ENCODE measurements at places on chromosomes 2 and 18.

- no peak for DNase-seq
Measured at GRCh38 chr2:43776324-43776723, 2.5 kb downstream of the DYNC2LI1 start.

DNA sequence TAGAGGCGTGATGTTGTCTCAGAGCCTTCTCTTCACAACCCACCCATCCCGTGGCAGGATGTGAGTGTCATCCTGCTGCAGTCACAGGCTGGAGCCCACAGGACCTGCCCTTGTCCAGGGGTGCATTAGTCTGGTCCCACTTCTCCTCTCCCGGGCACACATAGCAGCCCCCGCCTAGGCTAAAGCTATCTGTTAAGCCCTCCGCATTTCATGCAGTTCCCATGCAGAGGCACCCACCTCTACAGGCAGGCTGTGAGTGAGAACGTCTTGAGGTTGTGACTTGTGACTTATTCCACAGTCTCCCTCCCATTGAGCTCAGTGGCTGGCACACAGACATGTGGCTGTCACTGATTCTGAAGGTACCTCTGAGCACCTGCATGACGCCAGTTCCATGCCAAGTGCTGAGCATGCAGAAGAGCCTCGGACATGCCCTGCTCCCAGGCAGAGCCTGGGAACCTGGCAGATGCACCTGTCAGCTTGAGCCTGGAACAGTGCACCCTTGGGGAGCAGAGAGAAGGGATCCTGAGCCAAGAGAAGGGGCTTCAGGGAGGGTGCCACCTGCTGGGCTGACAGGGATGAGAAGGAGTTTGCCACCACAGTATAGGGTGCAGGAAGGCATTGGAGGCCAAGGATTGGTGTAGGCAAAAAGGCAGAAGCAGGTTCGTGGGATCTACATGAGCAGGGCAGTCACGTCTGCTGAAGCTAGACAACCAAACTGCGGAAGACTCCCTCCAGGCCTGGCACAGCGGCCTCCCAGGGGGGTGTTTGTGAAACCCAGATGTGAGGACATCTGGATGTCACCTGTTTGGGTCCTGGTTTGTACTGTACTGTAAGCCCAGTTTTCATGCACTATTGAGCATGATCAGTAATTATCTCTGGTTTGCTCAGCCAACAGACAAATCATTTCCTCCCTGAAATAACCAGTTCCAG, 213.6 kb downstream of the GLI2 start:
- DNase-seq, result no peak

GRCh38 chr18:26943906-26944305, 78.4 kb upstream of the AQP4 start:
- DNase-seq, result no peak

- DNase-seq, result peak; percentile 60
Measured at GRCh38 chr2:217789003-217789735, 213.6 kb downstream of the TNS1 start.

GRCh38 chr2:156401861-156402260, 34.3 kb upstream of the GPD2 start:
- no peak for DNase-seq

DNA sequence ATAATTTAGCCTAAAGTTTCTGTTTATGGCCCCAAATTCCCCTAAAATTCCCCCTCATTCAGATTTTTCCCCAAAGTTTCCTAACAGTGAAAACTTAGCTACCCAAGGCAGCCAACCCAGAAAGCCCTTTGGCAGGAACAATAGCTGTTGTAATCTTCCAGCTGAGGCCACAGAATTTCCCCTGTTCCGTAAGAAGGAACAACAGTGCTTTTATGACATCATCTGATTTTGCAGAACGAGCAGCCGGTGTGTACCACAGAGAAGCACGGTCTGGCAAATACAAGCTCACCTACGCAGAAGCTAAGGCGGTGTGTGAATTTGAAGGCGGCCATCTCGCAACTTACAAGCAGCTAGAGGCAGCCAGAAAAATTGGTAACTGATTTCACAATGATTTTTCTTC, 6.3 kb downstream of the TNFAIP6 start:
- no peak for DNase-seq

GRCh38 chr2:217948351-217948791, 54.4 kb downstream of the TNS1 start:
- DNase-seq, result no peak

DNA sequence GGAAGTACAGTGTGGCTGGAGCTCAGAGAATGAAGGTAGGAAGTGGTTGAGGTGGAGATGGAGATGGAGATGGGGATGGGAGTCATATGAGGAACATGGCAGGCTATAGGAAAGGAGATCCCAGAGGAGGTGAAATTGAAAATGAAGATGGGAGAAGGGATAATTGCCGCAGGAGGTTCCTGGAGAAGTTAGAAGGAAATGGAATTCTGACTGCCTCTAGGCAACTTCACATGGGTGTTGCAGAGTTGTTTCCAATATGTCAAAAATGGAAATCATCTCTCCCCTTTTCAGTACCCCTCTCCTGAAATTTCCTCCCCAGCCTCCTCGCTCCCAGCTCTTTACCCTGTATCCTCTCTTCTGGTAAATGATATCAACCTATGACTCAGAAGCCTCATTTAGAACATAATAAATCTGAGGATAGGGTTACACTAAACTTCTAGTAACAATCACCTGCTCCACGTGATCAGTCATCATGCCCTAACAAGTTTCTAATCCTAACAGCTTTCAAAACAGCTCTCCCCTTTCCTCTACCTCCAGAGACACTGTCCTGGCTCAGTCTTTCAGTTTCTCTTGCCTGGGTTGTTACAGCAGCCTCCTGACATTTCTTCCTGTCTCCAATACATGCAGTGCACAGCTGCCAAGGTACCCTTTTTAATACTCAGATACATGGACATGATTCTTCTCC, 201.9 kb upstream of the RBMS1 start:
- no peak for DNase-seq

- DNase-seq, result no peak
Measured at GRCh38 chr2:40400336-40400953, 51.4 kb downstream of the SLC8A1 start.

- no peak for DNase-seq
Measured at GRCh38 chr2:79512442-79513401, at the start of gene CTNNA2. TSS of gene CTNNA2 (plus strand) at chr2:79513051.

- DNase-seq, result no peak
Measured at GRCh38 chr2:216109962-216110614, 940 bp downstream of the XRCC5 start.

DNA sequence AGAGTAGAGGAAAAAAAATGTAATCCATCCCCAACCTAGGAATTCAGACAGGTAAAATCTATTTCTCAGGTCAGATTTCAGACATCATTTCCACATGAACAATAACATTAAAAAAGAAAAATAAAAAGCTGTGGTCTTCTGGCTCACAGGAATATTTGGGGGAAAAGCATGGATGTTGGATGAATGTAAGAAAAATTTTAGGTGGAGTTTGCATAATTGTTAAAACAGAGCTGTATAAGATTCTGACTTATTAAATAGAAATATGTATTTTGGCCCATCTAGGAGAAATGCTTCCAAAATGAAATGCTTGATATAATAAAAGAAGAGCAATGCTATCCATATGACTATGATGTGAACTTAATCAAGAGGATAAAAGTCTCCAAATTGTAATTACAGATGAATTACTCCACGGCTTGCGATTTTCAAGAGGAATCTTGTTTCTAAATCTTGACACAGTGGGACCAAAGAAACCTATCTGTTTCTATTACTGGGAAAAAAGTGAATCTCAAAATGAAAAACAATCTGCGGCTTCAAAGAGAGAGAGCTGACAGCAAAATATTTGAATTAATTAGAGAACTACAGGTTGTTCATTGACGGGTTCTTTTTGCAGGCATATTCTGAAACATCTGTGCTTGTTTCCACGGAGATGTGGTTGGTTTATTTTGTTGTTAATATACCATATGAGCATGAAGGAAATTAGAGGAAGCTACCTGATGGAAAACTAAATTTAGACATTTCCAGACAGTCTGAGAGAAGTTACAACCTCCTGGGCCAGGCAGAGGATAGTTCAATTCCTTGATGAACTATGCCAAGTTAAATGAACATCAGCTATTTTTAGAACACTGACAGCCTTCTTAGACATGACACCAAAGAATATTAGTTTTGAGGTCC, 468.7 kb downstream of the PID1 start:
- no peak for DNase-seq

GRCh38 chr2:236193026-236193425, 24.8 kb upstream of the GBX2 start:
- DNase-seq, result no peak

DNA sequence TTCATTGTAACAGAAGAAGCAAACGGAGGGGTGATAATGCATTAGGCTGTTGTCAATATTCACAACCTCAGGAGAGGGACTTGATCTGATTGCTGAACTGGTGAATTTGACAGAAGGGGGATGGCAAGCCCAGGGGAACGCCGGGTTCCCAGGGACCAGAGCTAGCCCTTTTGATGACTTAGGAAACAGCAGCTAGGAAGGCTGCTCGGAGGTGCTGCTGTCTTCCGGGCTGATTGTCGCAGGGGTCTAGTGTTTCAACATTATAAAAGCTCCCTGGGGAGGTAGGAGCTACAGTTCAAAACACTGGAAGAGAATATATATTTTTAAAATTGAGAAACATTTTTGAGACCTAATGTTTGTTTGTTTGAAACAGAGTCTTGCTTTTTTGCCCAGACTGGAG, 47.3 kb downstream of the CD8B2 start:
- no peak for DNase-seq

GRCh38 chr2:10402062-10402585, 46.0 kb downstream of the ODC1 start:
- no peak for DNase-seq

DNA sequence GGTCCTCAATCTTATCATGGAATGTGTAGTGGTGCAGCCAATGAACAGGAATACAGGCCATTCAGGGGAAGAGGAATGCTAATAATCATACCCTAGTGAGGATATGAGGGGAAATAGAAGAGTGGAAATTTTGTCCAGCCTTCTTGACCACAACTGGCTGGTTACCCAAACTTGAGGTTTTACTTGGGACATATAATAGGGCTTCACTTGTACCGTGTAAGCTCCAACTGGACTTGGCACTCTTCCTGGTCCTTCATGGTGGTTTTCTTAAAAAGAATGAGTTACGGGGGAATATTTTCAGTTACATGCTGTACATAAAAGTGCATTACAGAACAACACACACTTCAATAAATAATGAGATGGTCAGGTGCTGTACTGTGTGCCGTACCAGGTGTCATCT, 234.9 kb upstream of the RASGRP3 start:
- DNase-seq, result no peak

DNA sequence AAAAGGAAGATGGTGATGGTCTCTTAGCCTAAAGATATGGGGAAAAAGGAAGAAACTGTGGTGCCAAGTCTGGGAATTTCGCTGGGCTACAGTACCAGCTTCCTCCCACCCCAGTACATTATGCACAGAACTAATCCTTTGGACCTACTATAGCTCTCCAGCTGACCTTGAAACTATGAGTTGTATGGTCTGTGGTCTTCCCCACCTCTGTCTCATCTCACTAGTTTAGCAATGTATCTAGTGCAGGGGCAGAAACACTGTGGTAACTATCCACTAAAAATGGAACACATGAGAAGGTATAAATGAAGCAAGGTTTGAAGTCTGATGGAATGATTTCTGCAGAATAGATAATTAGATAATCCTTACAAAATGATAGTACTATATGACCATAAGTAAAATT, 190.4 kb upstream of the CCDC150 start:
- DNase-seq, result no peak

- no peak for DNase-seq
Measured at GRCh38 chr2:118250001-118250400, 161.7 kb downstream of the INSIG2 start.

- DNase-seq, result no peak
Measured at GRCh38 chr2:161662373-161662772, 38.2 kb downstream of the SLC4A10 start.

GRCh38 chr18:3067722-3068121, 54.8 kb upstream of the LPIN2 start:
- no peak for DNase-seq

- no peak for DNase-seq
Measured at GRCh38 chr18:25737710-25738311, 352.6 kb downstream of the SS18 start.

- no peak for DNase-seq
Measured at GRCh38 chr2:201579536-201579935, 63.8 kb downstream of the TMEM237 start.

DNA sequence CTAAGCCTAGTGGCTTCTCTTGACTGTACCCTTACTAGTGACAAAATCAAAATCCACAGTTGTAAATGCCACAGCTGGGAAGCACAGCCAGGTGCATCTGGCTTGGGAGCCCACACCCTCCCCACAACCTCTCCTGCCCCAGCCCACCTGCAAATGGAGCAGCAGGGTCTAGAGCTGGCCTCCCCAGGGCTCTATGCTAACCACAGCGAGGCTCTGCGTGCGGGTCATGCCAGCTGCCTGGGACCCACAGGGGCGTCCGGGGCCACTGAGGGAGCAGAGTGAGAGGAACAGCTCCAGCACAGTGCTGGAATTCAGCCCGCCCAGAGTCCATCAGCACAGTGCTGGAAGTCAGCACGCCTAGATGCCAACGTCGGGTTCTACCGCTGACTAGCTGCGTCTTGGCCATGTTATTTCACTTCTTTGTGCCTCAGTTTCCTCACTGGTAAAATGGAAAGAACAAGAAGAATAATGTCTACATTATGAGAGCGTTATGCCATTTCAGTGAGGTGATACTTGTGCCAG, 109.1 kb upstream of the ID2 start:
- no peak for DNase-seq

- DNase-seq, result no peak
Measured at GRCh38 chr18:10783941-10784340, 258.1 kb downstream of the NAPG start.

GRCh38 chr2:235444101-235444597, 49.7 kb upstream of the AGAP1 start:
- DNase-seq, result no peak

- DNase-seq, result no peak
Measured at GRCh38 chr2:240394549-240394948, 40.9 kb upstream of the GPC1 start.

- no peak for DNase-seq
Measured at GRCh38 chr2:191789796-191790195, 57.1 kb downstream of the CAVIN2 start.

DNA sequence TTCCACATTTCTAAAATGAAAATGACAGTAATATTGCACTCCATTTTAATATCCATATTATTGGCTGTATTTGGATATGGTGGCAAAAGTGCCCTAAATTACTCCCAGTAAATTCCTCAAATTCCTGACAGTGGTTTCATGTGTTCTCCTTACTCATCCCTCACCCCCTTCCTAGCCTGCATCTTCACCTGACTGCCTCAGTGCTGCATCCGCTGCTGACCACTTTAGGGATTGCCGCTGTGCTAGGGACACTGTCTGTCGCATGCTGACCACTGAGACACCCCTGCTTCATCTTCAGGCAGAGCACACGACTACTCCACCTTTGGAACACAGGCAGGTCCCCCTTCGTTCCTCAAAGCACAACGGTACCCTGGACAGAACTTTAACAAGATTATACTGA, 32.6 kb downstream of the DSEL start:
- DNase-seq, result no peak

- no peak for DNase-seq
Measured at GRCh38 chr2:127216095-127216494, 4.0 kb downstream of the CYP27C1 start.

- no peak for DNase-seq
Measured at GRCh38 chr2:61014763-61015162, 2.8 kb upstream of the PEX13 start.

Measured in CD4-positive, alpha-beta T cell treated with Interleukin-6 at 100 ng/mL for 8 hours (primary cell).